ENCODE measurements at places on chromosomes 16 and 17.

DNA sequence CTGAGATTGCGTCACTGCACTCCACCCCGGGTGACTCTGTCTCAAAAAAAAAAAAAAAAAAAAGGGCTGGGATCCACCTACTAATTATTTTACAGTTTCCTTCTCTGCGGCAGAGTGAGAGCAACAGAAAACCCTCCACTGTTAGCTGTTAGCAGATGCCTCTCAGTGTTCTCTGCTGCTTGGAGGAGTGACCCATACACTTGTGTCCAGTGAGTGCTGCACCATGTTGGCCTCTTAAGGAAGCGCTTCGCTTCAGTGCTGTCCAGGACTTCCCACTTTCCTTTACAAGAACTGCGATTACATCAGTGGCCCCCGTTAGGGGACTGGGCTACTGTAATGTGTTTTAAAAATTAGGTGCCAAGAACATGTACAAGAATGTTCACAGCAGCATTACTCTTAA, 18.4 kb upstream of the CLEC18B start:
- DNase-seq: no peak

DNA sequence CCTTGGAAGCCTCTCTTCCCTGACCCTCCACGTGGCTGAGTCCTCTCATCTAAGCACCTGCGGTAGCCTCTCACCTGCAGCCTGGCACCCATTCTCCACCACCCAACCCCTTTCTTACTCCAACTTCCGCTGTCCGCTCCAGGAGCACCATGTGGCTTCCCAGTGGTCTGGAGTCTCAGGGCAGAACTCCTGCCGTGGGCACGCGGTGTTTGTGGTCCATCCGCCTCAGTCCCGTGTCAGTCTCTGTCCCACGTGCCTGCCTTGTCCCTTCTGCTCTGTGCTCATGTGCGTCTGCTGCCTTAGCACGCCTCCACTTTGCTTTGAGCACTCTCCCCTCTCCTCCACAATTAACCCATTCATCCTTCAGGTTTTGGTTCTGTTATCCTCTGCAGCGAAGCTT, 49.7 kb downstream of the KATNIP start:
- no peak for DNase-seq

- DNase-seq: no peak
These were observed 221.7 kb upstream of the CDH11 start for GRCh38 chr16:65343556-65343955.

DNA sequence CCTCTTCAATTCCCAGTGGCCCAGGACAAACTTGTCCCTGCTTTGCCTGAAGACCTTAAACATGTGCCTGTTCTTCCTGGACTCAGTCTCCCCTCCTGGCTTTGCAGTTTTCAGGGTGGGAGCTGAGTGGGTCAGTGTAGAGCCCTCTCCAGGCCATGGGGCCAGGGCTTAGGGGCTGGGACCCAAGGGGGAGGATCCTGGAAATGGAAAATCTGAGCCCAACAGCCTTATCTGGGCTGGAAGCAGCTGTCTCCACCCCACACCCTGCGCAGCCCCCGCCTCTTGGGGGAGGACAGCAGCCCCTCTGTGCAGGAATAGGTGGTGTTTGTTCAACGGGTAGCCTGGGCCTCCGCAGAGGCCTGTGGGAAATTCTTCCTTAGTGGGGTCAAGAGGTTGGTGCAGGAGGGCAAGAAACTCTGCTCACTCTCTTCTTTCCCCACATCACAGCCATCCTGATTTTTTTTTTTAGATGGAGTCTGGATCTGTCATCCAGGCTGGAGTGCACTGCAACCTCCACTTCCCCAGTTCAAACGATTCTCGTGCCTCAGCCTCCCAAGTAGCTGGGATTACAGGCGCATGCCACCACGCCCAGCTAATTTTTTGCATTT, 6.8 kb upstream of the SMTNL2 start:
- no peak for DNase-seq

Data from DMS153 (cell line).